ENCODE measurements at places on chromosomes 13 and 19.

GRCh38 chr19:29714953-29715700 lies at the start of gene C19orf12:
Gene C19orf12, minus strand, starts transcription at chr19:29715261. Its CDS starts 6,848 bp downstream, at chr19:29708413.
- no peak for DNase-seq

DNA sequence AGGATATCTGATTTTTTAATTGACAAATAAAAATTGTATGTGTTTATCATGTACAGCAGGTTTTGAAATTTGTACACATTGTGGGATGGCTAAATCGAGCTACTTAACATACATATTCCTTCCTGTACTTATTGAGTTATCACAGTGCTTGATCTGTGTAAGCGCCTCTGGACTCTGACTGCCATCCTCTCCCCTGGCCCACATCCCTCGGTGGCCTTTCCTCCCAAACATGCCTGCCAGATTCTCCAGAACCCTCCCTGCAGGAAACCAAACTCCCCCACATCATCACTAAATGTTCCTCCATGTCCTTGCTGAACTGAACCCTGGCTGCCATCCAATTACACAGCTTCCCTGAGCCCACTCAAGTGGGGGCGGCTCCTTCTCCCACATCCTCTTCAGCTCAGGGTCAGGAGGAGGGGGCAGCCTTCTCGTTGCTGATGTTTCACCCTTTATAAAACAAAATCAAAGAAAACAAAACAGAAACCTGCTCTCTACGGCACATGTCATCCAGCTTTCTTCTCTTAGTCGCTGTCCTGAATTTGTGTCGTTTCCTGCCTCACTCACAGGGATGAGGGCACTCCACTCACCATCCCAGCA lies 97.1 kb upstream of the SPATA13 start:
- DNase-seq = no peak

DNA sequence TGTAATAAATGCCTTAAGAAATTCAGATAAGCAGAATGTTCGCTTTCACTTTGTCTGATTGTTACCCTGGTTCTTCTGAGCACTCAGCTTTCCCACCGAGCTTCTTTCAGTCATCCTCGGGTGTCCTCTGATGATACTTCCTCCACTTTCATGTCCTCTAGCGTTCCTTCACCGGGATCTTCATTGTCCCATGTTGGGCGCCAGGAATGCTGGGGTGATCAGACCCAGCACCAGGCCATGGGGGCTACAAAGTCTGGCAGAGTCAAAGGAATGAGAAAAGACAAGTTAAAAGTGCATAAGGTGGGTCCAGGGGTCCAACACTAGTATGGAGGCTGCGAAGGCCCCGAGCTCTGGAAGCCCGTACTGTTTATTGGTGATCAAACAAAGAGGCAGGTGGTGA lies 11.7 kb upstream of the C19orf84 start:
- DNase-seq = no peak

DNA sequence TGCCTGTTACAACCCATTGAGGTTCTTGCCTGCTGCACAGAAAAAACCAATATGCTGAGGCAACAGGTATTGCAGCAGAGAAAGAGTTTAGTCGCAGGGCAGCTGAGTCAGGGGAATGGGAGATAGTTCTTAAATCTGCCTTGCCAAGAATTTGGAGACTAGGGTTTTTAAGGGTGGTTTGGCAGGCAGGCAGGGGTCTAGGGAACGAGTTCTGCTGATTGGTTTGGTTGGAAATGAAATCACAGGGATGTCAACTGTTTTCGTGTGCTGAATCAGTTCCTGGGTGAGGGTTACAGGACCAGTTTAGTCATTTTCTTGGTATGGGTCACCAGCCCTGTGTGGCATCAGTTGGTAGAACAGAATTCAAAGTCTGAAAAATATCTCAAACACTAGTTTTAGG lies 36.6 kb downstream of the PDS5B start:
- no peak for DNase-seq

GRCh38 chr19:46984077-46985010 lies 35.3 kb upstream of the NPAS1 start:
- DNase-seq = no peak

- no peak for DNase-seq
Observed at GRCh38 chr19:39737351-39737750, 478 bp downstream of the CLC start.

- DNase-seq = no peak
Observed at GRCh38 chr13:95432141-95432540, 120.4 kb upstream of the CLDN10 start.

GRCh38 chr19:45826934-45827333 lies 11.8 kb upstream of the RSPH6A start:
- DNase-seq = no peak

GRCh38 chr19:40763963-40764362 lies 11.4 kb upstream of the MIA start:
- DNase-seq = no peak

GRCh38 chr13:101570410-101570809 lies 117.9 kb downstream of the ITGBL1 start:
- DNase-seq = no peak

DNA sequence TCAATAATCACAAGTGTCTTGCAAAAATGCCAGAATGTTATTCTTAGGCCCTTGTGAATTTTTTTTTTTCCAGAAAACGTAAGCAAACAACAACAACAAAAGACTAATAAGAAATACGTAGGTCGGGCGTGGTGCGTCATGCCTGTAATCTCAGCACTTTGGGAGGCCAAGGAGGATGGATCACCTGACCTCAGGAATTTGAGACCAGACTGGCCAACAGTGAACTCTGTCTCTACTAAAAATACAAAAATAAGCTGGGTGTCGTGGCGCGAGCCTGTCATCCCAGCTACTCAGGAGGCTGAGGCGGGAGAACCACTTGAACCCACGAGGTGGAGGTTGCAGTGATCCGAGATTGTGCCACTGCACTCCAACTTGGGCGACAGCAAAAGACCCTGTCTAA lies 20.9 kb downstream of the TSC22D1 start:
- no peak for DNase-seq

DNA sequence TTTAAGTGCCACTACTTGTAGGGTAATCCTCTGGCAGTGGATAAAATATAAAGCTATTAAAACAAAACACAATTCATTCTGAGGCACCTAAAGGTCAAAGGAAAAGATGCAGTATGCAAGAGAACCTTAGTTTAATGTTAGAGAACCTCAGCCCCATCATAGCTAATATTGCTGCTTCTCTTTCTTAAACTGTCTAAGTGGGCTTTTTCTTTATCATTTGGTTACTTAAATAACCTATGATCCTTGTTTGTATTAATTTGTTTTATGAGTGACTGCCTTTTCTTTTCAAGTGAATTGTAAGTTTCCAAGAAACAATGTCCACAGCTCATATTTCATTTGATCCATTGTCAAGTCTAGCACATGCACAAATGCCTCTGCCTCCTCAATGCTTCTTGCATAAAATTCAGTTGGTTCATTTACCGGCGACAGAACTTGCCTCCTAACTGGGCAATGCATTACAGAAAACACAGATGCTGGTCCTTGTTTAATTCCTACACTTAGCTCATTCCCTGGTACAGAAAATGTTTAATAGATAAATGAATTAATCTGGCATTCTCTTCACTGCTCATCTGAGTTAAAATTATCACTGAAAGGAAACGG lies 1049.8 kb downstream of the OLFM4 start:
- DNase-seq = no peak

DNA sequence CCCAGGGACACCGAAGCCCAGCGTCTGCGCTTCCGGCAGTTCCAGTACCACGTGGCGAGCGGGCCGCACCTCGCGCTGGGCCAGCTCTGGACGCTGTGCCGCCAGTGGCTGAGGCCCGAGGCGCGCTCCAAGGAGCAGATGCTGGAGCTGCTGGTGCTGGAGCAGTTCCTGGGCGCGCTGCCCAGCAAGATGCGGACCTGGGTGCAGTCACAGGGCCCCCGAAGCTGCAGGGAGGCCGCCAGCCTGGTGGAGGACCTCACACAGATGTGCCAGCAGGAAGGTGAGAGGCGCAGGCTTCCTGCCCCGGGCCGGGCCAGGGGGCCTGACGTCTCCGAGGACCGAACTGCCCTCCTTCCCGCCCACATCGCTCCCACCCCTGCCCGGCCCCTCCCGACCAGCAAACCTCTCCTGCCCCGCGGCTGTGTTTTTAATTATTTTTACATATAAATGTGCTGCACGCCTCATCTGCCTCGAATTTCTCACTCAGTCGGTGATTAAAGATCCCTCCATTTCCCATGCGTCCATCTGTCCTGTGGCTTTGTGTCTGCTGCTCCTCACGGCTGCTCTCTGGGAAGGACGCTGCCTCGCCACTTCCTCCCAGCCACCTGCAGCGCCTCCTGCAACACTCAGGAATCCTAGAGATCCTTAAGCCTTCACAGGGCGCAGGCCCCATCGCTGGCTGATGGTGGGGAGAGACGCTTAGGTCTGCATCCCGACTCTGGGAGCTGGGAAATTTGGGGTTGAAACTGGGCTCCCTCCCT lies 4.3 kb downstream of the ZSCAN1 start:
- DNase-seq = no peak

GRCh38 chr19:28394725-28395124 lies 818.2 kb downstream of the UQCRFS1 start:
- DNase-seq = no peak

DNA sequence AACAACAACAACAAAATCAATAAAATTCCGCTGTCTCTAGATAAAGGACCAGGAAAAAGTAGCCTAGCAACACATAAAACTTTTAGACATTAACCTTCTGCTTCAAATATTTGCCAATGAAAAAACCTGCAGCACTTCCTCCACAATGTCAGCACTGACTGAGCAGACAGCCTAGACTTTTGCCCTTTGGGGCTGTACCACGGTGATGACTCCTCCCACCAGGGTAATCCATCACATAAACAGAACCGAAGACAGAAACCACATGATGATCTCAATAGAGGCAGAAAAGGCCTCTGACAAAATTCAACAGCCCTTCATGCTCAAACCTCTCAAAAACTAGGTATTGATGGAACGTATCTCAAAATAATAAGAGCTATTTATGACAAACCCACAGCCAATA lies 30.2 kb upstream of the TRPC4 start:
- DNase-seq = no peak

DNA sequence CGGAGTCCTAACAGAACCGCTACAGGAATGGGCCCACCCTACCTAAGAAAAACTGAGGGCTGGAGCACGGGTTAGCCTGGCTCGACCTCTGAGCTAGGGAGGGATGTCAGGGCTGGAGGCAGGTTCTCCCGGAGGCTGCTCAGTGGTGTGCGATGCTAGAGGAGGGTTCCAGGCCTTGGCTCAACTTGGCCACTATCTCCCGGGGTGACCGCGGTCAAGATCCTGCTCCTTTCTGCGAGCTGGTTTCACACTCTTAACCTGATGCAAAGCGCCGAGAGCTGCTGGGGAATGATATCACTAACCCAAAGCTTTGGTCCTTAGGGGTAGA lies 301 bp downstream of the POP4 start:
- no peak for DNase-seq

DNA sequence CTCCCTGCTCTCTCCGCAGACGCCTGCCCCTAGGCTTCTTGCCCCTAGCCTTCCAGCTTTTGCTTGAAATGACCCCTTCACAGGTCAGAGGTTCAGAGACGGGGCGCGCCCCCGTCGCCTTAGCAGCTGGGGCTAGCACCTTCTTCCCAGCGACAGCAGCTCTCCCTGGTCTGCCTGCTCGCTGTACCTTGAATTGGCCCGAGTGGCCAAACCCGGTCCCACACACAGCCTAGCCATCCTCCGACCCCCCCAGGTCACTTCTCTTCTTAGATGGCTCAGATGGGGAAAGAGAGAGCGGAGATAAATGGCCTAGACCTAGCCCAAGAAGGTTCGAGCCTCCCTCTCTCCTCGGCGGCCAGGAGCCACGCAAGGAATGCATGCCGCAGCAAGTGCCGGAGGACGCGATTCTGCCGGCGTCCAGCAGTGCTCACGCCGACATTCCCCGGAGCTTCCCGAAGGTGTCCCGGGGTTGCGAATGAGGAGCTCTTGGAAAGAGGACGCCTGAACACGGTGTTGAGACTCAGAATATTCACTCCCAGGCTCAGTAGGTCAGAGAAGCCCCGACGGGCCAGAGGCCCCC lies 1.3 kb downstream of the CDX2 start:
- DNase-seq = no peak

- DNase-seq = no peak
Observed at GRCh38 chr19:39110263-39110967, 15.2 kb upstream of the PAK4 start.

- DNase-seq = no peak
Observed at GRCh38 chr13:84352946-84353345, 470.7 kb upstream of the SLITRK1 start.

DNA sequence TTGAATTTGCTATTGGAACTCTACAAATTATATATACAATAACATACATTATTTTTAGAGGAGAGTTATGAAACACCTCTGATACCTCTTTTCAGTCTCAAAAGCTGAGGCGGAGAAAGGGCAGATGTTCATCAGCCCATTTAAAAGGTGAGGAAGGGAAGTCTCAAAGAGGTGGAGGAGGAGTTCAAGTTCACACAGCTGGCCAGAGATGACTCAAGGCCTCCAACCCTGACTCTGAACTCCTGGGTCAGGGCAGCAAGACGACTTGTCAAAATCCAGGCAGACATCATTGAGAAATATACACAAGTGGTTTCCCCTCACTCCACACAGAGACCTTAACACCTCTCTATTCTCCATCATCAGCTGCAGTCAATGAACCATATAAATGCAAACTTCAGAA lies 2.1 kb downstream of the SIAH3 start:
- DNase-seq = no peak

GRCh38 chr13:21538753-21539152 lies 65.2 kb downstream of the MICU2 start:
- DNase-seq = no peak

- no peak for DNase-seq
Observed at GRCh38 chr19:38015216-38015615, 108.2 kb downstream of the SIPA1L3 start.

- DNase-seq = no peak
Observed at GRCh38 chr19:5645409-5645808, 22.5 kb downstream of the SAFB start.

DNA sequence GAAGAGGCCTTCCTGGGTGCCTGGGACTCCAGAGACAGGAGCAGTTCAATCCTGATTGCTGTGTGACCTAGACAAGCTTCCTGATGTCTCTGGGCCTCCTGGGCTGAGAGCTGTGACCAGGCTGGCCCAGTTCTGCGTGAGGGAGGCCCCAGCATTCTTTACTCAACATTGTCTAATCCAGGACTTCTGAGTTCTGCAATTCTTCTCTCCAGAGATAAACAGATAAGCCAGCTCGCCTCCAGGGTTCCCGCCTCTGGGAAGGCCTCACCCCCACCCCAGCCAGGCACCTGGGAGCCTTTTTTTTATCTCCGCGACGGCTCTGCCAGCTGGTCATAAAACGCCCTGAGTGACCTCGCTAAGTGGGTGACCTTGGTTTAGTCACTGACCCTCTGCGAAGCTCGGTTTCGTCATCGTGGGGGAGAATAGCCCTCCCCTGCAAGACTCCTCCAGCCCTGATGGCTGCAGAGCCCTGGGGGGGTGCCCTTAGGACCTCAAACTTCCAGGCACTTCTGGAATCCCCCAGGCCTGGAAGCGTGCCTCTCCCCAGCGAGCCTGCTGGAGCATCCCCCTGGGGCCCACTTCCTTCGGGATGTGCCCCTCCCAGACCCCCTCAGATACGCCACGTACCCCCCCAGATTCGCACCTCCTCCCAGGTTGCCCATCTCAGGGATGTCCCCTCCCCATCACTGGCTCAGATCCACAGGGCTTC lies 1.9 kb downstream of the SULT2B1 start:
- DNase-seq = no peak

GRCh38 chr13:70189981-70190380 lies 81.7 kb upstream of the KLHL1 start:
- DNase-seq = no peak

GRCh38 chr13:50898338-50898737 lies 11.3 kb upstream of the RNASEH2B start:
- DNase-seq = no peak
